Ureter (tissue), 1 donor: ENCODE measurements at places on chromosomes 3 and 15. TPM values are rescaled to one million over a fixed set of nuclear protein-coding genes. Genes with fewer than 3 reads are reported as not detected.

The ACAP2 gene
- total RNA-seq, result 58.9 TPM

The GRAMD1C gene
- 11.1 TPM for total RNA-seq

The OXTR gene
- 0.49 TPM for total RNA-seq

The LRRK1 gene
- total RNA-seq, result 29.5 TPM

The TM4SF1 gene
- 58.1 TPM for total RNA-seq

The PLIN1 gene
- total RNA-seq, result 4.6 TPM

- no peak for DNase-seq
Observed at GRCh38 chr3:61687206-61687605, 125.8 kb downstream of the PTPRG start.

GRCh38 chr15:98393471-98393870 lies 254.9 kb upstream of the IGF1R start:
- no peak for DNase-seq

DNA sequence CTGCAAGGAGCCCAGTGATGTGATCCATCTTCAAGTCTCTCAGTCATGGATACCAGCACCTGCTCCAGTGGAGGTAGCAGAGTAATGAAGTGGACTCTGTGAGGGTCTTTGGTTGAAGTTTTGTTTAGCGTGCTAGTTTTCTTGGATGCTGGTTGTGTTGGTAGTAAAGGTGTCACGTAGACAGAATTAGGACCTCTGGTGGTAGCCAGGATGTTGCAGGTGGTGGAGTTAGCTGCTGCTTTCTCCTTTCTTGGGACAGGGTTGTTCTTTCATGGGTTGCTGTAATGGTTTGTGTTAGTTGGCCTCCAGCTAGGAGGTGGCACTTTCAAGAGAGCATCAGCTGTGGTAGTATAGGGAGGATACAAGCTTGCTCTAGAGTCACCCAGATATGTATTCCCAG lies 125.2 kb downstream of the ANXA2 start:
- DNase-seq, result no peak

DNA sequence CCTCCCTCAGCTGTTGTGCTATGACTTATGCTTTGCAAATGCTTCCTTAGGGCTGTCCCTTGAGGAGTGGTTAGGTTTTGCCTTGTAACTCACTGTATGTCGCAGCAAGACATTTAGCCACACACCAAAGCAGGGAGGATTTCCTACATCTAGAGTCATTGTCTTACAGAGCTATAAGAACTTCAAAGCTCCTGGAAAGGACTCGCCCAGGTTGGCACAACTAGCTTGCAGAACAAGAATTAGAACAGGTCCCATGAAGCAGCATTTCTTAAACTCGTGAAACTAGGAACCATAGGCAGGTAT lies 19.4 kb upstream of the ACAP2 start:
- DNase-seq, result no peak

DNA sequence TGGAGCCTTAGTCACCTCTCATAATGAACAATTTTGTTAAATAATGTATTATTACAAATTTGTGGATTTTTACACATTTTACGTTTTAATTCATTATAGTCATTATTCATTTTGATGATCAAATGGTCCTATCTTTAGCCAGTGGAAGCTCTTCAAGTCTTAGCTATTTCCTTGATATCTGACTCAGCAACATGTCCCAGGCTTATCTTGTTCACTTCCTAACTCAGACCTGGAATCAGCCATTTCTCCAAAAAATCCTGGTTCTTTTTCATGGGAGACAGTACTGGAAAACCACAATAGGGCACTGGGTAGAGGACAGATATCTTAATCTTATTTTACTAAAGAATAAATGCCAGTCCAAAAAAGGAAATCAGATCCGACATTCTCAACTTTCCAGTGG lies 56.4 kb downstream of the RYK start:
- DNase-seq, result no peak

GRCh38 chr3:2837910-2838309 lies 272.3 kb downstream of the IL5RA start:
- no peak for DNase-seq

GRCh38 chr15:63231706-63232105 lies 42.3 kb downstream of the RAB8B start:
- DNase-seq, result no peak

GRCh38 chr15:92243227-92243626 lies 150.5 kb upstream of the ST8SIA2 start:
- DNase-seq, result no peak

DNA sequence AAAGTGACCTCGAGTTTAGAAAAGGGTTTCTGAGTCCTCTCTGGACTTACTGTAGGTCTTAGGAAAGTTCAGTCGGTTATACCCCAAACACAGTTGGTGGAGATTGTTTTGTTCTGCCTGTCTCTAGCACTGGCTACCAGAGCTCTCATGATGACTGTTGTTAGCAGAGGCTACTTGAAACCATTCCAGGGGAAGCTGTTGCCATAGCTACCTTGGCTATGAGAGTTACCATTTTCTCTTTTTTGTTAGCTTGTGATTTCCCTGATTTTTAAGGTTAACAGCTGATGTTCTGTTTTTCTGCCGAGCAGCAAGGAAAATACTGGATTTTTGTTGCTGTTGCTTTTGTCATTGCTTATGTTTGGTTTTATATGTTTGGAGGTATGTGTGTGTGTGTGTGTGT lies 26.7 kb downstream of the ABHD2 start:
- no peak for DNase-seq

- DNase-seq, result no peak
Observed at GRCh38 chr15:62599791-62600777, 435.0 kb upstream of the C2CD4B start.
